ENCODE measurements at places on chromosomes 4 and X.
A peak's percentile ranks its signal among the peaks of the same experiment; 100 is the strongest.

DNA sequence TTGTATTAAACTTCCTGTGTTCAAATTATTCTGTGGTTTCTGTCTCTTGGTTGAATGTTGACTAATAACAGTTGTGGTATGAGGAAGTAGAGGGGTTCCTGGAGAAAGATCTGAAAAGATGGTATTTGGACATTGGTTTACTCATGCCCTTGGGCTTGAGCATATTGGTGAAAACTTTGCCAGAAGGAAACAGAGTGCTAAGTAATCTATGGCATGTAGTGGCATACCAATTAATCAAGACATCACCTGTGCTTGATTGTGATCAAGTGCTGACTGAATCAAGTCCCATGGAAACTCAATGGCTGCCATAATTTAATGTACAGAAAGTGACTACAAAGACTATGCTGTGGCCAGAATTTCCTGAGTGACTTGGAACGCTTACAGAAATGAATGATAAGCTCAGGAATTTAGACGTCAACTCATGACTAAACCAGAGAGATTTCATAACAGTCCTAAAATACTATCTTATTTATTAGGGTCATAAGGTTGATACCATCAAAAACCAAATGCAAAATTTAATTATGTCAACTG, 2062.9 kb downstream of the ARAP2 start:
- no peaks in the 10 kb centered on the region for H3K36me3 ChIP-seq
- DNase-seq: no peak
- no peak overlapping the region for H3K4me3 ChIP-seq
- H3K27ac ChIP-seq: no peak overlapping the region
- no peaks in the 10 kb centered on the region for H3K4me1 ChIP-seq

- peak; percentile 66 for DNase-seq
- no peaks in the 10 kb centered on the region for H3K27me3 ChIP-seq
- H3K4me1 ChIP-seq: peaks cover 3% of the 10 kb centered on the region
- no peak overlapping the region for H3K4me3 ChIP-seq
- no peak overlapping the region for H3K27ac ChIP-seq
These were observed 31.5 kb downstream of the PRPS1 start for GRCh38 chrX:107659768-107660167.

DNA sequence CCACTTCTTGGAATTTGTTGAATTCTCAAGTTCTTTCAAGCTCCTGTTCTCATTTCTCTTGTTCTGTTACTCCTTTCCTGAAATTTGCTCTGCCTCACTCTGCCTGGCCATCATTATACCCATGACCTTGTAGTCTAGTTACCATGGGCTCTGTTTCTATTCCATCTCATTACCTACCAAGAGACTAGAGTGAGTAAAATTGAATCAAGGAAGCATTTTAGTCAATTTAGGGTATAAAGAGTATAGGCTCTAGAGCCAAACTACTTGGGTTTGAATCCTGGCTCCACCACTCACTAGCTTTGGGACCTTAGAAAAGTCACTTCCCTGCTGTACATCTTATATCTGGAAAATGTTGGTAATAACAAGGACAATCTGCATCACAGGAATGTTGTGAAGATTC, 2.2 kb downstream of the ALAS2 start:
- no peaks in the 10 kb centered on the region for H3K27me3 ChIP-seq
- DNase-seq: no peak
- no peaks in the 10 kb centered on the region for H3K4me1 ChIP-seq
- H3K36me3 ChIP-seq: no peaks in the 10 kb centered on the region

GRCh38 chr4:87624698-87625097, 16.4 kb downstream of the DSPP start:
- H3K27me3 ChIP-seq: no peaks in the 10 kb centered on the region
- H3K4me3 ChIP-seq: no peak overlapping the region
- H3K36me3 ChIP-seq: no peaks in the 10 kb centered on the region
- DNase-seq: no peak
- no peaks in the 10 kb centered on the region for H3K4me1 ChIP-seq
- no peak overlapping the region for H3K27ac ChIP-seq

GRCh38 chrX:45602151-45602550, 401.5 kb upstream of the DIPK2B start:
- no peaks in the 10 kb centered on the region for H3K4me1 ChIP-seq
- H3K27ac ChIP-seq: no peak overlapping the region
- no peak for DNase-seq
- H3K36me3 ChIP-seq: no peaks in the 10 kb centered on the region

DNA sequence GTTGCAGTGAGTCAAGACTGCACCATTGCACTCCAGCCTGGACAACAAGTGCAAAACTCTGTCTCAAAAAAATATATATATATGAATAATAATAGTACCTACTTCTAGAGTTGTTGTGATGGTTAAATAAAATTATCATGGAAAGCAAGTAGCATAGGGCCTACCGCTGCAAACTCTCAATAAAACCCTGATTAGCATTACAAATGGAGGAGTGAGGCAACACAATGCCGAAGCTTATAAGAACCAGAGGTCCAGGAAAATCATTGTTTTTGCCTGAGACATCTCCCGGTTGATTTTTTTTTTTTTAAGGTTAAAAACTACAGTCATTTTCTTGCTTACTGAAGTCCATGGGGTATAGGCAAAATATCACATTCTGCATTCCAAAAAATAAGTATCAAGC, 185.0 kb upstream of the GALNT7 start:
- DNase-seq: no peak
- no peak overlapping the region for H3K4me3 ChIP-seq
- H3K4me1 ChIP-seq: no peaks in the 10 kb centered on the region
- H3K27me3 ChIP-seq: no peaks in the 10 kb centered on the region

DNA sequence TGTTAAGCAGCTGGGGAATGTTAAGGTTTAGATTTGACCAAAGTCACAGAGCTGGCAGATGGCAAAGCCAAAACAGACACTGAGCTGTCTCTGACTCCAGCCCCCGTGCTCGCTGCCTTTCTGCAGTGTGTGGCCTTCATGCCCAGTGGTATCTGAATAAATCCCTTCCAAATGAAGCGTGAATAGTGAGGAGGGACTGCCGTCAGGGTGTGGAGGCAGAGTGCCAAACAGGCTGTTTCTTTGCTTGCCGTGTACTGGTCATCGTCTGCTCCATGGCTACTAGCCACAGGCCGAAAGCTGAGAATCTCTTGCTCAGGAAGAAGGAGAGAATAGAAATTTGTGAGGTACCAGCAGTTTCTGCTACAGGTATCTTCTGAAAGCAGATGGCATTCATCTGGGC, 19.7 kb downstream of the PRIMPOL start:
- DNase-seq: no peak
- peaks cover 28% of the 10 kb centered on the region for H3K4me1 ChIP-seq
- H3K27me3 ChIP-seq: no peaks in the 10 kb centered on the region

DNA sequence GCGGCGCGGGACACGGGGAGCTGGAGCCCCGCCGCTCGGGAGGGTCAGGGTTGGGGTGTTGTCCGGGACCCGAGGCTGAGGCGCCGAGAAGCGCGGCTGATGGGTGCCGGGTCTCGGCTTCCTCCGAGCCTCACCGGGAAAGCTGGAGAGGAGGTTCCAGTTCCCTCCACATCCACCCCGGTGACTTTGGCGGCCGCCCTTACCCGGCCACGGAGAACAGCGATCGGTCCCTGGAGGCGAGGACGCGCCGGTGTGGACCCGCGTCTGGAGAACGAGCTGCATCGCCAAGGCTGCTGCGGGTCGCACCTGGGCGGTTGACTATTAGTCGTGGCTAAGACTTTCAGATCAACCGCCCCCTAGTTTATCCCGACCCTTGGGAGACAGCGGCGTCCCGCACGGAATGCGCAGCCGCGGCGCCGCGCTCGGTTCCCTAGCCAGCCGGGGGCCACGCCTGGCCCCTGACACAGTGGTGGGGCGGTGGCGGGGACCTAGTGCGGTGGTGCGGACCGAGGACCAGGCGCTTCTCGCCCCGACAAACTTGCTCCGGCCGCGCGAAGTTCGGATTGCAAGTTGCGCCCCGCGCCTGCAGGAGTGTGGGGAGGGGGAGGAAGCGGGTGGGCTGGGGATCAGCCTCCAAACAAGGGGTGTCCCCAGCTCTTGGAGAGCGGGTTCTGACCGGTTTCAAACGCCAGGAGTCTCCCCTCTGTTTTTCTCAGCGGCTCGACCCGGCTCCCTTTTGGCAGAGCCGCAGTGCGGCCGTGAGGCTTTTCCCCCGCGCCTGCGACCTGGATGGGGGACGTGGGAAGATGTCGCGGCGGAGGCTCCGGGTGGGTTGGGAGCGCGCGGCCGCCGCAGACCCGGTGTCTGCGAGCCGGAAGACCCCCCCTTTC, 568 bp downstream of the FHDC1 start:
- peak overlapping the region; percentile 41 for H3K4me3 ChIP-seq
- peaks cover 25% of the 10 kb centered on the region for H3K27me3 ChIP-seq
- H3K4me1 ChIP-seq: peaks cover 26% of the 10 kb centered on the region
- H3K27ac ChIP-seq: no peak overlapping the region
- no peaks in the 10 kb centered on the region for H3K36me3 ChIP-seq

- H3K4me3 ChIP-seq: no peak overlapping the region
- H3K27ac ChIP-seq: no peak overlapping the region
- H3K27me3 ChIP-seq: no peaks in the 10 kb centered on the region
- no peaks in the 10 kb centered on the region for H3K36me3 ChIP-seq
- DNase-seq: no peak
- no peaks in the 10 kb centered on the region for H3K4me1 ChIP-seq
These were observed 42.0 kb downstream of the NPFFR2 start for GRCh38 chr4:72073816-72074215.

- DNase-seq: no peak
- no peaks in the 10 kb centered on the region for H3K27me3 ChIP-seq
- no peak overlapping the region for H3K27ac ChIP-seq
- no peaks in the 10 kb centered on the region for H3K36me3 ChIP-seq
- no peaks in the 10 kb centered on the region for H3K4me1 ChIP-seq
- no peak overlapping the region for H3K4me3 ChIP-seq
These were observed 148.7 kb upstream of the CHRDL1 start for GRCh38 chrX:110944311-110944750.

GRCh38 chrX:41337140-41337539, 3.2 kb downstream of the DDX3X start:
- peaks cover 25% of the 10 kb centered on the region for H3K4me1 ChIP-seq
- DNase-seq: no peak
- H3K27ac ChIP-seq: no peak overlapping the region
- H3K4me3 ChIP-seq: peak overlapping the region; percentile 100
- peaks cover 28% of the 10 kb centered on the region for H3K36me3 ChIP-seq
- no peaks in the 10 kb centered on the region for H3K27me3 ChIP-seq

GRCh38 chr4:187965726-187966125, 29.8 kb upstream of the ZFP42 start:
- H3K36me3 ChIP-seq: no peaks in the 10 kb centered on the region
- no peak for DNase-seq
- no peak overlapping the region for H3K4me3 ChIP-seq
- H3K27ac ChIP-seq: no peak overlapping the region
- no peaks in the 10 kb centered on the region for H3K27me3 ChIP-seq

Measured in natural killer cell (primary cell).